ENCODE measurements at places on chromosomes 2 and 18.
A peak's percentile ranks its signal among the peaks of the same experiment; 100 is the strongest.

DNA sequence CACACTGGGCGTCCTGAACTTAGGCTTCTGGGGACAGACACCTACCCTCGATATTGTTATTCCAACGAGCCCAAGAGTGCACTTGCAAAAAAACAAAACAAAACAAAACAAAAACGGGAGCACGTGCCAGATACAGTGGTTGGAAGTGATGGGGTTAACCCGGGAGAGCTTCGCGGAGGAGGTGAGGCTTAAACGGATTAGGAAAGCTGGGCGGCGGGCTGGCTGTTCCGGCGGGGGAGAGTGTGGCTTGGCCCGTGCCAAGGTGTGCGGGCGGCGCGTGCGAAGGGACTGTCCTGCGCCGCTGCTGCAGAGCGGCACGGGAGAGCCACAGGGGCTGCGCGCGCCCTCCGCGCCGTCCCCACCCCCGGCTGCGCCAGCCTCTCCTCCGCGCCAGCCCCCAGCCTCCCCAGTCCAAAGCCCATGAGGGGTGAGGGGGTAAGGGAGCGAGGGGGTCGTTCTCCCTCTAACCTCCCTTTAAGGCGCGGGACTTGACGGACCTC, 1.5 kb upstream of the SLC30A3 start:
- no peak for DNase-seq

DNA sequence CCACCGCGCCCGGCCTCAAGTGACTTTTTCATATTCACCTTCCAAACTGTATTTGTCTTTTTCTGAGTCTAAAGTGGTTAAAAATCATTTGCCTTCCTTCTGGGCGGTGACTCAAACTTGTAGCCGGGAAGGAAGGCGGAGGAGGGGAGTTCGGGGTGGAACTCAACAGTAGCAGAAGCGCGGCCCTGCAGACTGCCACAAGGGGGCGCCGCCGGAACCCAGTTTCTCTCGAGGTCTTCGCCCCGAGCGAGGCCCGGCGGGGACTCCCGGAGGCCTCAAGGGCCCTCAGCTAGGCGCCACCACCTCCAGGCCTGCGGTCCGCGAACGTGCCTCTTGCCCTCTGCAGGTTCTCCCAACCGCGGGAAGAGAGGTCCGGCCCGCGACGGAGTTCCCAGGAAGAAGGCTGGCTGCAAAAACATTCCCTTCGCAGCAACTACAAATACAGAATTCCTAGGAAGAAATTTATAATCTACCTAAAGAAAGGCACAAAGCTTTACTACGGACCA, 16.8 kb upstream of the ITM2C start:
- DNase-seq: peak; percentile 94

- no peak for DNase-seq
Observed at GRCh38 chr2:120220756-120221155, 2.4 kb downstream of the TMEM185B start.

DNA sequence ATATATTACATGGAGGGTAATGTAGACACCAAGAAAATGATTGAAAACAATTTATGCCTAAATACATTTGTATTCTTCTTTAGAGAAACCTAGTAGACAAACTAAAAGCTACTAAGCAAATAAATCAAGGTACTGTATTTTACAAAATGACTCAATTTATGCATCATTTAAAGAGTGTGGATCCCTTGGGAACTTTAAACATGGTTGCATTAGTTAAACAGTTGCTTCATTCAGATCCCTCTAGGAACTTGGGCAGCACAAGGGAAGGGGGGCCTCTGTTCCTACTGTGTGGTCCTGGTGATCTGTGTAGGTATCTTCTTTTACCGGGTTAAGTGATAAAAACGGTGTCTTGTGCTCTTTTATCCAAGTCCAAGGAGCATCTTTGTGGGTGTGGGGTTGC, 31.5 kb upstream of the ATP8B1 start:
- DNase-seq: no peak

GRCh38 chr2:6826081-6826913, 39.4 kb downstream of the CMPK2 start:
- peak; percentile 46 for DNase-seq

DNA sequence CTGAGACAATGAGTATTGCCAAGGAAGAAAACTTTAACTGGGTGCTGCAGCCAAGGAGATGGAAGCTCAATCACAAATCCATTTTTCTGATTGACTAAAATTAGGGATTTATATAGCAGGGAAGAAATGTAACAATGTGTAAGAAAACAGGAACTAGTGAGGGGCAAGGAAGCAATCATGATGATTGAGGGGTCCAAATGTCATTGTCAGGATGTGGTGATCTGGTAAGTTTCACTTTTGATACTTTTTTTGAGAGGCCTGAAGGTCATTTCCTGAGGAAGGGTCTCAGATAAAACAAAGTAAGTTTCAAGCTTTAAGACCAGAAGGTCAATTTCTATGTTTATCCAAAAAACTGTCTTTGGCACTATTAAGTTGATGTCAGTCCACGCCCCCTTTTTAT, 12.0 kb upstream of the GCC2 start:
- DNase-seq: no peak

- no peak for DNase-seq
Observed at GRCh38 chr2:28506112-28506910, 10.5 kb downstream of the PLB1 start.

DNA sequence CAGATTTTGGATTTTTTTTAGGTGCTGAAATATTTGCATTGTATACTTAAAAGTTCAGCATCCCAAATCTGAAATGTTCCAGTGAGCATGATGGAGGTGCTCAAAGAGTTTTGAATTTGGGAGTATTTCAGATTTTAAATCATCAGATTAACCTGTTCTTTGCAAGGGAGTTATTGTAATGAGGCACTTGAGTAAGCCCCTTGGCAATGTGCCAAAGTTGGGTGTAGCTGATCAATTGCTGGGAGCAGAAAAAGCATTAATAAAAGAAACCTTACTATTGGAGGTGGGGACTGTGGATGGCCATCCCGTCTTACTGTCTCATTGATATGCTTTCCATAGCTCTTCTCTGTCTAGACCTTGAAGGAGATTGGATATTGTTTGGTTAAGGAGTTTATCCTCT, 28.3 kb downstream of the MALT1 start:
- no peak for DNase-seq

- DNase-seq: no peak
Observed at GRCh38 chr2:141348481-141348880, 782.3 kb downstream of the LRP1B start.

DNA sequence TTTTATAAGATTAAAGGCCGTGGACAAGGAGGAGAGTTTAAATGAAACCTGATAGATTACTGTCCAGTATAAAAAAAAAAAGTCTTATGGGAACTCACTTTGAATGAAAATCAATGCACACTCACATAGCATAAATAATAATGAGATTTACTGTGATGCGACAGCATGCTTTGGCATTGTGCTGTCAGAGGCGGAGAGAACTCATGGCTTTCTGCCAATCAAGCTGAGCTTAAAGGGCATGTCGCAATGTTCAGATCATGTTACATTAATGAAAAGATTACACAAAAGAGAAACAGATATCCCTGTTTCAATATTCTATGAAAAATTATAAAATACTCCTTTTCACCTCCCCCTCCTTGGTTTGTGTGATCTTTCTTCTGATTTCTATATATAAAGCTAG, 310.8 kb downstream of the ERBB4 start:
- DNase-seq: no peak

DNA sequence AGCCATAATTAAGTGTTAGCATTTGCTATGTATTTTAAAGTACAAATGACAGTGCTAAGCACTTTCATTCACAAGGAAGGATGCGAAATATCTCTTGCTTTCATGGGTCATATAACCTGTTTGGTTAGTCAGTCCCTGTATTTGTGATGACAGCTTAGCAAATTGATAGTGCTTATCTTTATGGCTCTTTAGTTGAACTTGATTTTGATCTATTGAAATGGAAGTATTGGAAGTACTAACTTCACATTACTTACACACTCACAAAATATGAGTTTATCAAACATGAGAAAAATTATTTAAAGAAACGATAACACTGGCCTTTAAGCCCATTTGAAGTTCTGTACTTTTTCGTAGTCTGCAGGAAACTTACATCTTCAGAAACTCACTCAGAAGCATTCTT, 97.4 kb upstream of the NEUROD1 start:
- no peak for DNase-seq

GRCh38 chr18:73893880-73894279, 253.8 kb downstream of the FBXO15 start:
- DNase-seq: no peak

DNA sequence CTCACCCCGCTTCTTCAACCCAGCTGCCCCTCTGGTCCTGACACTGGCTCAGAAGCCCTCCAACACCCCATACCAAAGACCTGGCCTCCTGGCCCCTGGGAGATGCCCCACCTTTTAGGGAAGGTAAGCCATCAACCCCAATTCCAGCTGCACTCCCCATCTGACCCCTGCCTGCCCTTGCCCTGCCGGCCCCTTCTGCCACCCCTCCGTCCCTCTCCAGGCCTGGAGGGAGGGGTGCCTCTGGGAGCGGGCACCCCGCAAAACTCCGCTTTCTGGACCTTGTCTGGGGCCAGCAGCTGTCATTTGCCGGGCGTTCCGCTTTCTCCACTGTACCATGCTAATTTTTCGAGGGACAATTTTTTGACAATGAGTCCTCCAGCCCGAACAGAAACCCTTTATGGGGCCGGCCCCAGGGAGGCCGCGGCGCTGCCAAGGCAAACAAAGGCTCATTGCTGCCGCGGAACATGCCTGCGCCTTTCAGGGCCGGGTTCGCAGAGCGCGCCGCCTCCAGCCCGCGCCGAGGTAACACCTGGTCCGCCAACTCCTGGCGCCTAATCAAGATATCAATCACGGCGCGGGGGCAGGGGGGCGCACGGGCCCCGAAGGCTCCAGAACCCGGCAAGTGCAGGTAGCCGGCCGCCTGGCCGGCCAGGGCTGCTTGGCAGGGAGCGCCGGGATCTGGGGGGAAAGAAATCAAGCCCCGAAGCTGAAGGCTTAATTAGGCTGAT, 96.0 kb downstream of the INHBB start:
- DNase-seq: no peak

GRCh38 chr2:218881744-218882460, 1.2 kb downstream of the WNT10A start:
- DNase-seq: no peak

DNA sequence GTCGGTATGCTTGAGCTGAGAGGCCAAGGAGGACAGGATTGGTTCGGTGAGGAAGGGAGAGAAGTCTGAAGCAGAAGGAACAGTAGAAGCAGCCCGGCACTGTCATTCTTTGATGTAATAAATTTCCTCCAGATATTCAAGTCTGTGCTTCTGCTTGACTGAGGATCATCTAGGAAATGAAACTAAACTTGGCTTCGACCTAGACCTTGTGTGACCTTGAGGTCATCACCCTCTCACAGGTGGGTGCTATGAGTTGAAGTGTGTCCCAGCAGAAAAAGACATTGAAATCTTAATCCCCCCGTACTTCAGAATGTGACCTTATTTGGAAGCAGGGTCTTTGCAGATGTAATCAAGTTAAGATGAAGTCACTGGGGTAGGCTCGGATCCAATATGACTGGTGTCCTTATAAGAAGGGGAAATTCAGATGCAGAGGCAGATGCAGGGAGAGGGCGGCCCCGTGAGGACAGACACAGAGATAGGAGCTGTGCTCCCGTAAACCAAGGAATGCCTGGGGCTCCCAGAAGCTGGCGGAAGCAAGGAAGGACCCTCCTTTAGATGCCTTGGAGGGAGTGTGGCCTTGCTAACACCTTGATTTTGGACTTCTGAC, 49.0 kb downstream of the PRKCE start:
- no peak for DNase-seq

DNA sequence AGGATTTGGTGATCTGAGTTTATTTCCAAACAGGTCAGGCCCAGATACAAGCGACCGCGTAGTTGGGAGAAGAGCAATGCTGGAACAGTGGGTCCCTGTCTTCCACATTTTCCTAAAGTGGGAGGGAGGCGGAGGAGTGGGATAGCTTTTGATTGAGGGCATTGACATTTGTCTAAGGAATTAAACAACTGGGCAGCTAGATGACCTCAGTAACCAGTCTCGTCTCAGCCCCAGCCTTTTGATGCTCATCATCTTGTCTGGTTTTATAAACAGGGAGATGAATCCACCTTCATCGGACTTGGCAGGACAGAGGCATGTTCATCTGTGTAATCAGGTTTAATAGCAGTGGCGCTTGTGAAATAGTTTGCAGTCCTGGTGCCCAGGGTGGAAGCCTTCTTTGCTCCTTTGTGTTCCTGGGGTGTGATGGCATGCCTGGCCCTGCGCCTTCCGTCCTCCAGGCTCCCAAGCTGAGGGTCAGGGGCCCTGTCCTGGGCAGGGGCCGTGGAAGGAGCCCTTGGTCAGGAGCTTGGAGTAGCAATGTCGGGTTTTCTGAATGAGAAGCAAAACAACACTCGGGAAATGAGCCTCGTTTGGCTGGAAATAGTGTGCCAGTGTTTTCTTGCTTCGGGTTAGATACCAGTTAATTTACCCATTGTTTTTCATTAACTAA, 193.8 kb downstream of the FAM210A start:
- DNase-seq: no peak

GRCh38 chr2:31365348-31365747, 49.2 kb downstream of the XDH start:
- no peak for DNase-seq

- DNase-seq: no peak
Observed at GRCh38 chr2:70942396-70943204, 6.9 kb downstream of the ATP6V1B1 start.

DNA sequence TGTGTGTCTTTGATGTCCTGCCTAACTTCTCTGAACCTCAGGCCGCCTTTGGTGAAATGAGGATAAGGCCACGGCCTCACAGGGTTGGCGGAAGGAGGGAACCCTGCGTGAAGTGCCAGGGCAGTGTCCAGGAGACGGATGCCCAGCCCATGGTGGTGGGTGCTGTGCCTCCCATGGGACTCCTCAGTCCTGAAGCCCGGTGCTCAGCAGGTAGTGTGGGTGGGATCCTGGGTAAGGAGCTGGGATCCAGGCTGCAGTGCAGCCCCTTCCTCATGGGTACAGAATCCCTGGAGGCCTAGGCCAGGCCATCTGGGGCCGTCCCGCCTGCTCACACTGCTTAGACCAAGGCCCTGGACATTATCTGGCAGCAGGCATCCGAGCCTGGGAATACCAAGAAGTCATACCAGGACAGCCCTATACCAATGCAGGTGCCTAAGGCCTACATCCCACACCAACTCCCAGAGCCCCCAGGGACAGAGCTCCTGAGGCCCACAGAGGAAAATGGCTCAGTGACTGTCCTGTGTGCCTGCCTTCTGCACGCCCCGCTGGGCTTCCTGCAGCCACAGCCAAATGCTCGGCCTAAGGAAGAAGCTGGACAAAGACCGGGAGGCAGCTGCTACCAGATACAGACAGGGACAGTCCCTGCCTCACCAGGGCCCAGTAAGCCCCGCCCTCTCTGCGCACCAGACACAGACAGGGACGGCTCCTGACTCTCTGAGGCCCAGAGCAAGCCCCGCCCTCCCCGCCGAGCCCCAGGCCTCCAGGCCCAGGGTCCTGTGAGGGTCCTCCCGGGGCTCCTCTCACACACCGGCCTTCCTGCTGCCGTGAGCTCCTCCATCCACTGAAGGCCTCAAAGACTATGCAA, 78.0 kb downstream of the NDUFA10 start:
- DNase-seq: no peak

- DNase-seq: no peak
Observed at GRCh38 chr2:43790147-43790546, 16.3 kb downstream of the DYNC2LI1 start.

Measured in stimulated activated CD8-positive, alpha-beta memory T cell treated with anti-CD3 and anti-CD28 coated beads, Interleukin-2, amount 100 ng/mL, for 48 hours (primary cell).